Suprapubic skin (tissue), 4 donors: ENCODE measurements at places on chromosomes 2 and 18. TPM values are rescaled to one million over a fixed set of nuclear protein-coding genes. Genes with fewer than 3 reads are reported as not detected.

GRCh38 chr18:49857708-49858107 is 44.4 kb upstream of the ACAA2 start:
- H3K4me3 ChIP-seq, result no peak overlapping the region
- no peak for DNase-seq
- H3K27ac ChIP-seq, result no peak overlapping the region
- H3K27me3 ChIP-seq, result no peaks in the 10 kb centered on the region

- H3K36me3 ChIP-seq, result no peaks in the 10 kb centered on the region
- H3K4me3 ChIP-seq, result peak overlapping the region; percentile 35
- H3K27ac ChIP-seq, result no peak overlapping the region
- H3K4me1 ChIP-seq, result peaks cover 12% of the 10 kb centered on the region
- DNase-seq, result no peak
Observed at GRCh38 chr2:10091182-10091888, 11.1 kb upstream of the CYS1 start.

DNA sequence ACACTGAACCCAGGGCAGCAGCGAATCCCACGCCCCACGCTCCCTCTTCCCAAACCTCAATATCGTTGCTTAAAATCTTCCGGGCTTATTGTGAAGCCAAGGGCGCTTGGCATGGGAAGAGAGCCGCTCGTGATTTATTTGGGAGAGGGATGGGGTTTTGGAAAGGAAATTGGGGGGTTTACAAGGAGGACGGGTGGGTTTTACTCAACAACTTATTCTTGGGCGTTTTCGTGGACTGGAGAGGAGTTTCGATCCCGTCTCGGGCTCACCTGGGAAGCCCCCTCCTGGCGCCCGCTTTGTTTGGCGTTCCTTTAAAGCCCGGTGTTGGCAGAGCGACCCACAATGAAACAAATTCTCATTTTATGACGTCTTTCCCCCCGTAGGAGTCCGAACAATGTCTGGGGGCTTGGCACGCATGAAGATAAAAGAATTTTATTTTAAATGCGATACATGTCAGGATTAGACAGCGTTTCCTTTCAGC is 135.3 kb downstream of the INSIG2 start:
- H3K4me1 ChIP-seq, result peaks cover 32% of the 10 kb centered on the region
- H3K27me3 ChIP-seq, result peaks cover 54% of the 10 kb centered on the region
- H3K4me3 ChIP-seq, result peak overlapping the region; percentile 52
- DNase-seq, result no peak
- peak overlapping the region; percentile 75 for H3K27ac ChIP-seq
- H3K36me3 ChIP-seq, result no peaks in the 10 kb centered on the region

DNA sequence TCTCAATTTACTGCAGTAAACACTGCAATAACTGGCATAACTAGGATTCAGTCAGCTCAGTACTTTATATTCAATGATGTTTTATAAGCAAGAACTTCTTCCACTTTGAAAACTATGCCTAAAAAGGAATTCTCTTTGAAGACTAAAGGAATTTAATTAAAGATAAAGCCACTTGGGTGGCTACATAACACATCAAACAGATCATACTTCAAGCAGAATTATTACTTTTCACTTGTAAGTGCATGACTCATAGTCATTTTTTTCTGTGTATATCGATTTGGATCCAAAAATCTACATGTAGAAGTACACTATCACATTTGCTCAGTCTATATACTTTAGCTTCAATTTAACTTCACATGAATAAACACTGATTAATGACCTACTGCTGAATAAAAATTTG is 4.0 kb downstream of the KANSL1L start:
- H3K27ac ChIP-seq, result peak overlapping the region; percentile 98
- H3K36me3 ChIP-seq, result no peaks in the 10 kb centered on the region
- H3K27me3 ChIP-seq, result no peaks in the 10 kb centered on the region
- peaks cover 35% of the 10 kb centered on the region for H3K4me1 ChIP-seq
- DNase-seq, result no peak
- H3K4me3 ChIP-seq, result no peak overlapping the region

DNA sequence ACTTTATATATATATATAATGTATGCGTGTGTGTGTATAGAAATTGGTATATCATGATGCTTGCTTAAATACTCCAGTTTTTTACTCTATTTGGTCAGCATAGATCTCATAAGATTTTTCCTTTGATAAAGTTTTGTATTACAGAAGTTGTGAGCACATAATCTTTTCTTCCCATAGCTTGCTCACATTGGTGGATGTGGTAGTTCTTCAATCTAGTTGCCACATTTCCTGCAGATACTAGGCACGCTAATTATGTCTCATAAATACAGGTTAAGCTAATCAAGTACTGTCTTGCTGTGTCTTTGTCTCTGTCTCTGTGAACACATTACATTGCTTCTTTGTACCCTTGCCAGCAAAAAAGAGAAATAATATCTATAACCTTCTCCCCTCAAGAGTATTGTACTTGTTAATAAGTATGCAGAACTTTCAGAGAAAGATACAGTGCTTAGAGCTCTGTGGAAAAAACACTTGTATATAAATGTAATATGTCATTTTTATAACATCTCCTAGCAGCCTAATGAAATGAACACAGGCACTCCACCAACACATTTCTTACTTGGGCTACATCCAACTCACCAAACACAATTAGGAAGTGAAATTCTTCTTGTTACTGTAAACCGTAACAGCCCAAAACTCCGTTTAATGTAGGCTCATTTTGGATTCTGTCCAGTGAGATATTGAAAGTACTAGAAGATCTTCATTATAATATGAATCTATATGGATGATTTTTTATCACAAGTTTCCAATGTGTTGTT is 306.7 kb upstream of the SLC8A1 start:
- H3K4me1 ChIP-seq, result peaks cover 5% of the 10 kb centered on the region
- no peaks in the 10 kb centered on the region for H3K27me3 ChIP-seq
- no peaks in the 10 kb centered on the region for H3K36me3 ChIP-seq

DNA sequence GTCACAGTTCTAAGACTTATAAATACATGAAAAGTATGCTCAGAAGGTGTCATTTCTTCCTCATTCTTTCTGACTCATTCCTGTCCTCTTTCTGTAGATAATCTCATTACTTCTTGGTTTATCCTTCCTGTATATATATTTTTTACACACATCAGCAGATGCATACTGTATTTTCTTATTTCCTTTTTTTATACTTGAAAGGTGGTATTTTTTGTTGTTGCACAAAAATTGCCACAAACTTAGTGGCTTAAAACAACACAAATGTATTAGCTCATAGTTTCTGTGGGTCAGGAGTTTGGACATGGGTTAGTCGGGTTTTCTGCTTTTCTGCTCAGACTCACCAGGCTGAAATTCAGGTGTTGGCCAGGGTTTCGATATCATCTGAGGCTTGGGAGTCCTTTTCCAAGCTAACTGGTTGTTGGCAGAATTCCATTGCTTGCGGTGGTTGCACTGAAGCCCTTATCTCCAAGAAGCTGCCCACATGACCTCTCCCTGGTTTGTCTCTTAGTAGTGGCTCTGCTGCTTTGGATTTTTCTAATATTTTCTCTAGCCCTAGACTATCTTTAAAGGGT is 162.6 kb downstream of the FMNL2 start:
- peaks cover 32% of the 10 kb centered on the region for H3K4me1 ChIP-seq
- H3K27ac ChIP-seq, result no peak overlapping the region
- DNase-seq, result no peak
- H3K27me3 ChIP-seq, result no peaks in the 10 kb centered on the region
- H3K36me3 ChIP-seq, result no peaks in the 10 kb centered on the region

DNA sequence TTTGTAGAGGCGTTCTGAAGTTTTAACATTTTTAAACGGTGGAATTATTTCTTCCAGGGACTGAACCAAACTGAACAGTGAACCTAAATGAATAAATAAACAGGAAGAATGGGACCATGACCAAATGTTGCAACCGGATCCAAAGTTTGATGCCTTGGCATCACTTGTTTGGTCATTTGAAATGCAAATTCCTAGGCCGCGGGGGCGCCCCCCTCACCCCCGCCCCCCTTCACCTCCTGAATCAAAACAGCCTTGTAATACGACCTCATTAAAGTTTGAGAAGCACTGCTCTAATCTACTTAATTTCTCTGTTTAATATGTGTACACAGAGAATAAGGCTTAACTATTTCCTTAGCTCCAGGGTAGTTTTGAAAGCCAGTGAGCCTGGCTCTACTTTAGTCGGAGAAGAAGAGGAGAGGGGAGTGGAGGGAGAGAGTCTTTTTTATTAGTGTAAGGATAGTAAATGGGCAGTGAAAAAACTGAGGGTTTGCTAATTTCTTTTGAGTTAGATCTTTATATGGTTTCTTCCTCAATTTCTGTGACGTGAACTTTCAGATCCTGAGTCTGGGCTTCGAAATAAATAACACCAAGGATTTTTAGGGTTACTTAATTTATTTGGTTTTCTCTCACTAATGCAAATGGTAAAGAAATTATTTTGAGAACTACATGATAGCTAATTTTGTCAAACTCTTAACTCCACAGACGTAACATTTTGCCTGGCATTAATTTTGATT is 5.7 kb downstream of the C2orf80 start:
- H3K4me3 ChIP-seq, result no peak overlapping the region
- no peaks in the 10 kb centered on the region for H3K27me3 ChIP-seq
- DNase-seq, result no peak
- H3K4me1 ChIP-seq, result peaks cover 4% of the 10 kb centered on the region

DNA sequence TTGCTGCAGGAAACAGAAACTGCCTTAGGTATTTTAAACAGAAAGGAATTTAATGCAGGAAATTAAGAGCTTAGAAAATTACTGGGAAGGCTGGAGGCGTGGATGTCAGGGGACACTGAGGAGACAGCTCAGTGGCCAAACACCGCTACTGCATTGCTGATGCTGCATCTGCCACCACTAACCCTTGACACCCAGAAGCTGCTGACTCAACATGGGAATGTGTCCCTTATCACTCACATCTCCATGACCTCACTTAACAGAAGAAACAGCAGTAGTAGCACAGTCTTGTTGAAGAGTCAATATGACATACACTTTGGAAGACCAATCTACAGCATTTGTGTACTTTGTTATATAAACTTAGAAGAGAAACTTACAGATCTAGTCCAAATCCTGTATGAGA is 906.1 kb downstream of the SLC4A3 start:
- no peak overlapping the region for H3K27ac ChIP-seq
- no peaks in the 10 kb centered on the region for H3K36me3 ChIP-seq
- H3K4me3 ChIP-seq, result no peak overlapping the region
- no peaks in the 10 kb centered on the region for H3K4me1 ChIP-seq

DNA sequence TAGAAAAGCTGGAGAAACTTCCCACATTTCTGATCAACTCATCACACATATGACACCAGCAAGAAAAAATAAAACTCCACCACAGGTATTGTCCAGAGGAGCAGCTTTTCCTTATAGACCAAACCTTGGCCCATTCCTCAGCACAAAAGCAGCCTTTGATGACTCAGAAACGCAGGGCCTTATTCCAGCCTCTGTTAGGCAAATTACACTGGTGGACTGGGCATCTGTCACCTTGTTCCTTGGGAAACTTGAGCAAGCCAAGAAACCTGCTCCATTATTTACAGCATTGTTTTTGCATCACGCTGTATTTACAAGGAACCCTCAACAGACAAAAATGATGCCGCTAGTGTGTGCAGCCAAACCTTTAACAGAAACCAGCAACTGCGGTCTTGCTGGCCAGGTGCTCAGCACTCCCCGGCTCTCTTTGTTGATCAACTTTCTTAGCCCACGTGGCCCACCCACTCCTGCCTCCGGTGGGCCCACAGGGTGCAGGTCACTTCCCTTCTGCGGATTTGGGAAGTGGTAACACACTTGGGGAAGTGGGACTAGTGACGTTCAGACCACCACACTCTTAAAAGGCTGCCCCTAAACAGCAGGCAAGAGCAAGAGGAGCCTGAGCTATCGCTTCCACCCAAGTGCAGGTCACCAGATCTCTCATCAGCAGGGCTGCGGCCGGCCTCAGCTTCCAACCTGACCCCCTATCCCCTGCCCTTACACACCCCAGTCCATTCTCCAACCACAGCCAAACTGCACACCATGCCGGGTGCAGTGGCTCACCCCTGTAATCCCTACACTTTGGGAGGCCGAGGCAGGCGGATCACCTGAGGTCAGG is 1.5 kb downstream of the AP1S3 start:
- no peaks in the 10 kb centered on the region for H3K36me3 ChIP-seq
- H3K4me1 ChIP-seq, result peaks cover 11% of the 10 kb centered on the region
- DNase-seq, result no peak
- no peaks in the 10 kb centered on the region for H3K27me3 ChIP-seq
- peak overlapping the region; percentile 62 for H3K4me3 ChIP-seq
- H3K27ac ChIP-seq, result no peak overlapping the region

GRCh38 chr18:217532-218336 is 50.1 kb downstream of the THOC1 start:
- no peaks in the 10 kb centered on the region for H3K4me1 ChIP-seq
- peaks cover 67% of the 10 kb centered on the region for H3K36me3 ChIP-seq
- no peak overlapping the region for H3K4me3 ChIP-seq
- DNase-seq, result no peak

DNA sequence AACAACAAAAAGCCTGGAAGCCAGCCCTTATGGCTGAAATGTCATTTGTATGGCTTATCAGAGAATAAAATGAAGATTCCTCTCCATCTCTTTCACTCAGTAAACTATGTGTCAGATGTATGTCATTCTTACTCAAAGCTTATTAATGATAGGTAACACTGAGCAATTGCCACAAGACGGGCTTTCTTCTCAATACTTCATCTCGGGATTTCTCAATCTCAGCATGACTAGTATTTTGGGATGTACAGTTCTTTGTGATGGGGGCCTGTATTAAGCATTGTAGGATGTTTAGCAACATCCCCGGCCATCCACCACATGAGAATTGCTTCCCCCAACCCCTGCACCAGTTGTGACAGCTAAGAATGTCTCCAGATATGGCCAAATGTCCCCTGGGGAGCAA is 80.2 kb downstream of the MREG start:
- H3K4me1 ChIP-seq, result peaks cover 11% of the 10 kb centered on the region
- H3K4me3 ChIP-seq, result no peak overlapping the region
- H3K36me3 ChIP-seq, result no peaks in the 10 kb centered on the region

GRCh38 chr2:73699437-73699836 is 37.7 kb downstream of the TPRKB start:
- no peaks in the 10 kb centered on the region for H3K36me3 ChIP-seq
- no peak overlapping the region for H3K27ac ChIP-seq
- H3K4me1 ChIP-seq, result peaks cover 9% of the 10 kb centered on the region
- H3K4me3 ChIP-seq, result no peak overlapping the region

- no peak overlapping the region for H3K27ac ChIP-seq
- H3K4me3 ChIP-seq, result no peak overlapping the region
- no peaks in the 10 kb centered on the region for H3K4me1 ChIP-seq
- no peak for DNase-seq
Observed at GRCh38 chr18:21502661-21503060, 97.8 kb downstream of the ESCO1 start.

The DYSF gene
- total RNA-seq, result 2.3 TPM

The LOXL3 gene
- 1.7 TPM for total RNA-seq

The PCARE gene
- total RNA-seq, result 0.34 TPM
